ENCODE measurements at places on chromosomes 13 and 19.

DNA sequence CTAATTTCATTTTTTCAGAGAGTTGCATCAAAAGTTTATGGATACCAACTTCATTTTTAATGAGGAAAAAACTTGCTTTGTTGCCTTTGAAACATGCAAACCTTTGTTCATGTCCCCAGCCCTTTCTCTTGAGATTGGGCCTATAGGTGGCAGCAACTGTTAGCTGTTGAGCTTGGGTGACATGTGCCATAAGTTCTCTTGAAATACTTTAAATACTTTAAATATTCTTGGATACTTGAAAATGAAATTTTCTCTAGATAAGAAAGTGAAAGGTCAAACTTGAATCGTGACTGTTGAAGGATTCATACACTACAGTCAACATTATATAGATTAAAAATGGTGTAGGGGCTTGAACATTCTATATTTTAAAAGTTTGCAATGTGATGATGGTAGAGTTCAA is 294.9 kb downstream of the NDFIP2 start:
- DNase-seq, result no peak

DNA sequence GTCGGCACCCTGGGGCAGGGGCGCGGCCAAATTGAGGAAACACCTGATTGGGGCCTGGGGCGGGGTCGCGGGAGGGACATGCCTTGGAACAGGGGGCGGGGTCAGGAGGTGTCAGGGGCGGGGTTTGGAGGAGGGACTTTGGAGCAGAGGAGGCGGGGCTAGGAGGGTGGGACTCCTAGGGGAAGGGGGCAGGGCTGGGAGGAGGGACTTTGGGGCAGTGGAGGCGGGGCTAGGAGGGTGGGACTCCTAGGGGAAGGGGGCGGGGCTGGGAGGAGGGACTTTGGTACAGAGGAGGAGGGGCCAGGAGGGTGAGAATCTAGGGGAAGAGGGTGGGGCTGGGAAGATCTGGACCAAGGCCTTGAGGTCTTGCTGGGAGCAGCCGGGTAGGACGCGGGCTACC is 21.9 kb downstream of the GRIN2D start:
- DNase-seq, result peak; percentile 73

DNA sequence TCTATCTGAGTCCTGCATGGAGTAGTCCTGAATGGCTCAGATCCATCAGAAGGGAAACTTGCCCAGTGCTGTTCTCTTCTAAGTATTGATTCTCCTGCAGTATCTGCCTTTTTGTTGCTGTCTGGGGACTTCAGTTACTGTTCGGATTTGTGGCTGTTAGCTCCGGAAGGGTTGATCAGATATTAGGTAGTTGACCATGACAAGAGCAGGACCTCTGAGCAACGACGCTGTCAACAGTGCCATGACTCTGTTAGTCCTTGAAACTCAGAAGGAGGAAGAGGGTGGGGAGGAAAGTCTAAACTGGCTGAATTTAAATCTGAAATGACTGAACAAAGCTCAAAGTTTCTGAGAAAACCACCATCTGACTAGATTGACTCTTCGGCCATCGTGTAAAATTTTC is 42.2 kb downstream of the CCNE1 start:
- DNase-seq, result no peak

DNA sequence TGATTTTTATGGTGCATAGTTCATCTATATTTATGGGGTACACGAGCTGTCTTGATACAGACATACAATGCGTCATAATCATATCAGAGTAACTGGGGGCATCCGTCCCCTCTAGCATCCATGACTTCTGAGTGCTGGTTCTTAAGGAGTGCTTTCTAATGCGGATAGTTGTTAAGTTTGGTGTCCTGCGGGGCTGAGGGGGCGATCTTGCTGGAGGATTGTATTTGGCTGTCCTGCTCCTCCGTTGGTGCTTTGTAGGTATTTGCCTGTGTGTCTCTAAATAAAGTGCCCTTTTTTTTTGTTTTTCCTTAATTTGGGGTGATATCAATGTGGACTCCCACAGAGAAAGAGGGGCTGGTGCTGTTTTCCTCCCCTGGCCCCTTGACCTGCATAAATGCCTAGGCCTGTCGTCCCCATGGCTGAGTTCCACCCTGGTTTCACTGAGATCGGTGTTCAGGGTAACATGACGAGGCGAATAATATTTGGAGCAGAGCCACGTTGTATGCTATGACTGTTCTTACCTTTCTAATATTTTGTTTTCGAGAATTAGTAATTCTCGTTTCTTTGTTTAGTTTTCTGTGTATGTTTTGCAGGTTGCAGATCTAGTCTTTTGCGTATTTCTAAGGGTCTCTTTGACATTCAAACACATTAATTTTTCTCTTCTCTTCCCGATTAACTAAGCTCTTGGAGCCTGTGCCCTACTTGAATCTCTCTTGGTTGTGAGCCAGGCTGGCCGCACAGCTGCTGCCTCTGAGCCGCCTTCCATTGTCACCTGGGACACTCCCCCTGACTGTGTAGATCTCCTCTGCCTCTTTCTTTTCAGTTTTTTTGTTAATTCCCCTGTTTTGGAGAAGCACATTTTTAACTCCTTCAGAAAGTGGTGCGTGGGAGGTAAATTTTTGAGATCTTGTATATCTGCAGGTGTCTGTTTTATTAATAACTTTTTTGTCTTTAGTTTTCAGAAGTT is 100.3 kb downstream of the ARHGEF7 start:
- no peak for DNase-seq

- DNase-seq, result no peak
Observed at GRCh38 chr13:58542530-58542929, 911.0 kb downstream of the PCDH17 start.
